Activated naive CD4-positive, alpha-beta T cell treated with anti-CD3 and anti-CD28 coated beads, Interleukin-2, amount 10 ng/mL, durations not matched to agents 7 days and 5 days (primary cell): ENCODE measurements at places on chromosomes 11 and 22.
A peak's percentile ranks its signal among the peaks of the same experiment; 100 is the strongest.

GRCh38 chr11:27204529-27204928 lies 158.5 kb downstream of the CCDC34 start:
- DNase-seq = peak; percentile 27

DNA sequence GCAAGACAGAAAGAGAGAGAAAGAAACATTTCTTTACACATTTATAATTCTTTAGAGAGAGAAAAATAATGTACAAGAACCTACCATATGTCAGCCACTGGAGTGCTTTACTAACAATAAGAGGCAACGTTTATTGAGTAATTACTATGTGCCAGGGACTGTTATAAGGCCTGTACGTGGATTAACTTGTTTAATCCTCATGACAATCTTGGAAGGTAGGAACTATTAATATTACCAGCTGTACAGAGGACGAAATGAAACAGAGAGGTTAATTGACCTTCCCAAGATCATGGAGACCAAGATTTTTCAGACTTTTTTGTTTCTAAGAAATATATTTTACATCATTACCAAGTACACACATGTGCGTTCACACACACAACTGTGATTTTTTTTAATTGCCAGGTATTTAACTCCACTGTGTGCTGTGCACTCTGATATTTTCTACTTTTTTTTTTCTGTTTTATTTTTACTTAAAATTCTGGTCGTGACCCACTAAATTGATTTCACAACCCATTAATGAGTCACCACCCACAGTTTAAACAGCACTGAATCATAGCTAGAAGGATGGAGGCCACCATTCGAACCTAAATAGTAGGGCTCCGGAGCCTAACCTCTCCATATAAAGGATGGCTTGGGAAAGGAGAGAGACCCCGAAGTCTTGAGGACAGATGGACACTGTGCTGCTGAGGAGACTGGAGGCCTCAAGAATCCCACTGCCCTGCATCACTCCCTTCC lies 21.4 kb downstream of the CREB3L1 start:
- no peak for DNase-seq

DNA sequence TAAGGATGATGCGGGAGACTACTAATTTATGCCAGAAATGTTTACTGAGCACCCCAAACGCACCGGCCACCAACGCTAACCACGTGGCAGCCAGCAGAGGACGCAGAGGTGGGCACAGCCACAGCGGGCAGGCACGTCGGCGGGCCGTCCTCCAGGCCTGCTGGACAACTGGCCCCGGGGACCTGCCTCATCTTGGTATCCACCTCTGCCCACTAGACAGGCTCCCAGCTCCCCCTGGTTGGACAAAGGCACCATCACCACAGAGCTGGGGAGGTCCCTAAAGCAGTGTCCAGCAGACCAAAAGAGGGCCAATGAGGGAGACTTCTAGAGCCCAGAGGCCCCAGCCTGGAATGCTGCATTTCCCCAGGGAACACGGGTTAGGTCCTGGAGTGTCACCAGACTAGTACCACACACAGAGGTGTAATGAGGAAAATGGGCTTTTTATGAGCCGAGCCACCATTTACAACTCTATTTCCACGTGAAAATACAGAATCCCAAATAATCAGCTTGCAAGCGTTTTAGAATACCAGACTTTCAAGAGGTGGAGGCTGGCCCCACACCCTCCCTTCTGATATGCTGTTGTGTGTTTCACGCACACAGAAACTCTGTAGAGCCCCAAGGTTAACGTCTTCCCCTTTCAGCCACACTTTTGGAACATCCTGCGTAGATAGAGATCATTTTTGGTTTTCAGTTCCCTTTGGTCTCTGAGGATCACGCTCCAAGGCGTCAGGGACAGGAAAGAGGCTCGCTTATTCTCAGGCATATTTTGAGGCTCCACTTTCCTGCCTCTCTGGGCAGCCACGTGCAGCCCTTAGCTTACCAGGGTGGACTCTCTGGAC lies 23.7 kb upstream of the BID start:
- DNase-seq = peak; percentile 29

- DNase-seq = no peak
Measured at GRCh38 chr22:50604256-50605001, 3.8 kb downstream of the MAPK8IP2 start.

- DNase-seq = no peak
Measured at GRCh38 chr11:120044011-120044675, 93.8 kb downstream of the TRIM29 start.

DNA sequence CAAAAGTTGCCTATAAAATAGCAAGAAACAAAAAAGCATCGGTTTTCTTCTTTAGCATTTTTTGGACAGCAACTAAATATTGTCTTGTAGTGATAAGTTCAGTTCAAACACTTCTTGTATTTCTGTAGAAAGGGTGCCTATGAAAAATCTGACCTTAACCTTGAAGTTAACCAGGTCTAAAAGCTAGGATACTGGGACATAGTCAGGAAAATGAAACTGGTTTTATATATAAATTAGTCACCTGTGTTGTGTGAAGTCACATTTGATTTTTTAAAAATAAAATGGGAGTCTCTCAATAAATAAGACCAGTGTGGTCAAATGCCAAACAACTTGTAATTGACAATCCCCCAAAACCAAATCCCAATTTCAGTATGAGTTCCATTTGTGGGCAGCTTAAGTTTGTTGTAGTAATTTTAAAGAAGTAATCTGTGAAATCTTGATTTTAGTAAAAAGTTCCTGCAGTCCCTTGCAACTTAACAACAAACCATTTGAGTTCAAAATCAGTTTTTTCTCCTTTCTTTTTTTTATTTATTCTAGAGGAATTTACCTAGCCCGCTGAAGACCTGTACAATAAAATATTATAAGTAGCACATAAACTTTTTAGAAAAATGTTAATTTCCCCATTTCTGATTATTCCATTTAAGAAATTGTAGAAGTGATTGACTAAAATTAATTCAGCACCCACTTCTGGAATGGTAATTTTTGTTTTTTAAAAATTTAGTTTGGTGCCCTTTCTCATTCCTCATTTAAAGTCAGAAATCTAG lies 84.5 kb upstream of the PPARA start:
- DNase-seq = no peak

GRCh38 chr22:22025320-22026156 lies 43.0 kb upstream of the TOP3B start:
- no peak for DNase-seq

DNA sequence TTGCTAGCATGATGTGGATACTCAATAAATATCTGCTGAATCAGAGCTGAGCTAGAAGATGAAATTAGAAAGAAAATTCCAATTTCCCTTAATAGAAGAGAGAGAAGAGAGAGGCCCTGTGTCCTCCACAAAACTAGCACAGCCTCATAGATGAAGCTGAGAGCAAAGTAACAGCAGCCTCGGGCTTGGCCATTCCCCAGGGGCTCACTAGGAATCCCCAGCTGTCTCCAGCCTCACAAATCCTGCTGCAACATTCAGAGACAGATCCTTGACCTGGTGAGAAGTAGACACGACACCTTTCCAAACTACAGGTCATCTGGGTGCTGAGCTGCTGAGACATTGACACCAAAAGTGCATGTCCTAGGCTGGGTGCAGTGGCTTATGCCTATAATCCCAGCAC lies 26.1 kb upstream of the IRAG1 start:
- no peak for DNase-seq
